ENCODE measurements at places on chromosomes 1 and 21. TPM values are rescaled to one million over a fixed set of nuclear protein-coding genes. Genes with fewer than 3 reads are reported as not detected.

- H3K27me3 ChIP-seq = peaks cover 18% of the 10 kb centered on the region
- DNase-seq = no peak
- H3K27ac ChIP-seq = no peak overlapping the region
- no peaks in the 10 kb centered on the region for H3K36me3 ChIP-seq
- no peaks in the 10 kb centered on the region for H3K4me1 ChIP-seq
Observed at GRCh38 chr1:117803318-117803717, 126.1 kb downstream of the GDAP2 start.

VANGL1 gene
- 4.2 TPM for total RNA-seq

ZNF695 gene
- 0.99 TPM for total RNA-seq

- H3K27me3 ChIP-seq = peaks cover 7% of the 10 kb centered on the region
- H3K27ac ChIP-seq = no peak overlapping the region
- peak; percentile 11 for DNase-seq
- peaks cover 10% of the 10 kb centered on the region for H3K4me1 ChIP-seq
- H3K36me3 ChIP-seq = no peaks in the 10 kb centered on the region
- H3K4me3 ChIP-seq = no peak overlapping the region
Observed at GRCh38 chr21:15560383-15561056, 169.3 kb upstream of the USP25 start.

DNA sequence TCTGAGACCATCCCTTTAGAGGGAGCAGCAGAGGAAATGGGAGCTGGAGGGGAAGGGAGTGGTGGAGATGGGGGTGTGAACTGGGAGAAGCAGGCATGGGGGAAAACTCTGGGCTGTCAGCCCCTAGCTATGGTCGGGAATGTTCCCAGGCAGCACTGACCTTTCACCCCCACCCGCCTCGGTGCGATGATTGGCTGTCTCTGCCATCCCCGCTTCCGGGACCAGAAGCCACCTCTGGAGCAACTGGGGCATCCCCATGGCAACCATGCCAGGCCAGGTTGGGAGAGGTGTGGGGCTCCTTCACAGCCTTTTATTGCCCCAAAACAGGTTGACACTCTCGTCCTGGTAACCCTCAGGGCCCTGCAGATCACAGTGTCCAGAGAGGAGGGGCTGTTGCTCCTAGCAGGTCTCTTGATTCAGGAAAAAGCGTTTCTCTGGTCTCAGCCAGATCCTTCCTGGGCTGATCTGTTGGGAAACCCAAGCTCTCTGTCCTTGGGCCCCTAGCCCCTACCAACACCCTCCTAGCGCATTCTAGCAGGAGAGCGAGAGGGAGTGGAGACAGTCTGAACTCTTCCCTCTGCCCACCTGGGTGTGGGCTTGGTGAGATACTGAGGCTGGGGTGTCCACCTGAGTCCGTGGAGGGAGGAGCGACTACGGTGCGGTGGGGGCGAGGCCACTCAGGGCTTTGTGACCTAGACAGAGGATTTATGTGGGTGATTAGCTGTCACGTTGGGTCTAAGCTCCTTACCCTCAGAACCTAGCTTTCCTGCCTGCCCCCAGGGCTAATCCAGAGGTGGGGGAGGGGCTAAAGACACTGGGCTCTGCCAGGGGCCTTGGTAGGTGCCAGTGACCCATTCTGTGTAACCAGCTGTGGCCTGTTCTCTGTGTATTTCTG lies 12.2 kb upstream of the SLC6A9 start:
- no peak overlapping the region for H3K27ac ChIP-seq
- DNase-seq = no peak
- H3K4me3 ChIP-seq = no peak overlapping the region
- H3K4me1 ChIP-seq = peaks cover 14% of the 10 kb centered on the region
- peaks cover 7% of the 10 kb centered on the region for H3K27me3 ChIP-seq

CASZ1 gene
- total RNA-seq = 5.5 TPM

- no peaks in the 10 kb centered on the region for H3K27me3 ChIP-seq
- peaks cover 64% of the 10 kb centered on the region for H3K4me1 ChIP-seq
- no peak for DNase-seq
Observed at GRCh38 chr1:64946916-64947315, 19.4 kb downstream of the JAK1 start.

SPRR4 gene
- not detected for total RNA-seq

DNA sequence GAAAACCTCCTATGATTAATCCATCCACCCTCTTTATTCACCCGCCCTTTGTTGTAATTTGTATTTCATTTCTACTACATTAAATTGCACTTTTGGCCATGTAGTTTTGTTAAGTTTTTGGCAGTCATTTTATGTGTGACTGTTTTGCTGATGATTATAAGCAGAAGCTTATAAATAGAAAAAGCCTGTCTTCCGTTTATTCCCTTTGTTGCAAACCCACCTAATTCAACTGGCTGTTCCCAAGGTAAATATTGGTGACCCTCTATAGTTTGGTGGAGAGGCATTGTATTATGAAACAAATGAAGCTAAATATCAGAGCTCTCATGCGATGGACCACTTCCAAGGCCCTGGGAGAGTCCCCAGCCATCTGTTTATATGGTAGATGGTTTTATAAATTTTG lies 36.7 kb upstream of the IGSF3 start:
- H3K36me3 ChIP-seq = no peaks in the 10 kb centered on the region
- H3K27me3 ChIP-seq = peaks cover 3% of the 10 kb centered on the region
- no peak for DNase-seq
- no peak overlapping the region for H3K27ac ChIP-seq

HEYL gene
- 0.19 TPM for total RNA-seq

ADGRB2 gene
- 1.7 TPM for total RNA-seq

DNA sequence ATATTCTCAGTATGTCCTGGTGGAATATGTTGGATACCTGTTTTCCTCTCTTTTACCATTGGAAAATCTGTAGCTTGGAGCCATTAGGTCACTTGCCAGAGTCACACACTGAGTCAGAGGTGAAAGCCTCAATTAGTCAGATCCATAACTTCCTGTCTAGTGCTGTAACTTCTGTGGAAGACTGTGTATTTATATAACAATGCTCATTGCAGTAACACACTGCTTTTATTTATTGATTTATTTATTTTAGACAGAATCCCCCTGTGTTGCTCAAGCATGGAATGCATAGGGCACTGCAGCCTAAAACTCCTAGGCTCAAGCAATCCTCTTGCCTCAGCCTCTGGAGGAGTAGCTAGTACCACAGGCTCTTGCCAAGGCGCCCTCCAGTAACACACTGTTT lies 1.3 kb upstream of the DOCK7 start:
- H3K36me3 ChIP-seq = peaks cover 2% of the 10 kb centered on the region
- peaks cover 33% of the 10 kb centered on the region for H3K4me1 ChIP-seq
- DNase-seq = no peak
- no peak overlapping the region for H3K4me3 ChIP-seq
- no peak overlapping the region for H3K27ac ChIP-seq

DNA sequence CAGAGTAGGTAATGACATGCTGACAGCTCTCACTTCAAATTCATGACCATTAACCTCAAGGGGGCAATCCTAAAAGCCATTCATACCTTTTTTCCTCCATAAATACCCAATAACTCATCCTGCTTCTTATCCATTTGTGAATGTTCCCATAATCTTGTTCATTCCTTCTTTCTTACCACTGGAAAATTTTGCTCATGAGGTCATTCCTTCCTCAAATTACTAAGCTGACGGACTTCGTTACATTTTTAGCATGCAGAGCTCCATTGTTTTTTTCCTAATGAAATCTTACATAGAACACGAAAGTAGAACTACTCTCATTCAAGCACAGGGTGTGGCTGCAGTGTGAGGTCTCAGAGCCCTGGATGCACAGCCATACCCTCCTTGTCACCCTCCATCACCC lies 276.5 kb upstream of the DPYD start:
- no peak overlapping the region for H3K27ac ChIP-seq
- DNase-seq = no peak
- no peaks in the 10 kb centered on the region for H3K36me3 ChIP-seq
- no peaks in the 10 kb centered on the region for H3K4me1 ChIP-seq
- H3K27me3 ChIP-seq = no peaks in the 10 kb centered on the region
- no peak overlapping the region for H3K4me3 ChIP-seq

DNA sequence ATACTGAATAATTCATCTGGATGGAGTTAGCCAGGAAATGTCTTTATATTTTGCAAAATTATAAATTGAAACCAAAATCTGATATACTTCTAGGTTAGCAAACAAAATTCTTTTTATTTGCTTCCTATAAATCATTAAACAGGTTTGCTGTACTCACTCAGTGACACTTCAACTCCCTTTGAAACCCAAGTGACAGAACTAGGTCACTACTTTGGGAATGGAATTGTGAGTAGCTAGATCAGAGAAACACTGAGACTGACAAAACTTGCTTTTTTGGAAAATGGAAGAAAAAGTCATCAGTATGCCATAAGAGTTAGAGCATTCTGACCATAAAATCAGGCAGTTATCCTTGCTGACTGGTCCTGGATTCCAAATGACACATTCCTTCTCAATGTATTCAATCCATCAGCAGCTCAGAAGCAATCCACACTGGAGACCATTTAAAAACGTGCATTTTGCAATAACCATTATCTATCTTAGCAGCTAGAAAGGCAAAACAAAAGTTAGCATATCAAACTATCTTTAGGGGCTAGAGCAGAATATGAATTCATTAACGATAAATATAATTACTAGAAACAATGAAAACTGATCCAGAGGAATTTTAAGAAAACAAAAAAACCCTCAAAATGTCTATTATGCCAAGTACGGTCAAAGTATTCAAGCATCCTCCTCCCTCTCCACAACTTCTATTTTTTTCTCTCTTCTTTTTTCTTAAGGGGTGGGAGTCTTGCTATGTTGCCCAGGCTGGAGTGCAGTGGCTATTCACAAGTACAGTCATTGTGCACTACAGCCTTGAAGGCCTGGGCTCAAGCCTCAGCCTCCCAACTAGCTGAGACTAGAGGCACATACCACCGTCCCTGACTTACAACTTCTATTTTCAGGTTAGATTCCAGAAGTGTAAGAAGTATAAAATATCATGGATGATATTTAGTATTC lies 60.1 kb downstream of the HNRNPR start:
- no peaks in the 10 kb centered on the region for H3K27me3 ChIP-seq
- H3K27ac ChIP-seq = no peak overlapping the region
- H3K36me3 ChIP-seq = peaks cover 10% of the 10 kb centered on the region
- no peak overlapping the region for H3K4me3 ChIP-seq
- no peak for DNase-seq

HCRTR1 gene
- total RNA-seq = not detected

- no peaks in the 10 kb centered on the region for H3K27me3 ChIP-seq
- H3K36me3 ChIP-seq = no peaks in the 10 kb centered on the region
- H3K27ac ChIP-seq = no peak overlapping the region
- no peaks in the 10 kb centered on the region for H3K4me1 ChIP-seq
- DNase-seq = no peak
Observed at GRCh38 chr21:27112186-27112585, 145.3 kb upstream of the ADAMTS5 start.

GRCh38 chr1:161033751-161034150 lies 5.0 kb downstream of the TSTD1 start:
- H3K27me3 ChIP-seq = no peaks in the 10 kb centered on the region
- no peak for DNase-seq
- peaks cover 32% of the 10 kb centered on the region for H3K4me1 ChIP-seq
- H3K36me3 ChIP-seq = peaks cover 8% of the 10 kb centered on the region
- H3K4me3 ChIP-seq = no peak overlapping the region

- no peak within 1 kb of the TSS for H3K27ac ChIP-seq
- H3K4me1 ChIP-seq = peaks cover 13% of the 10 kb centered on the region
- peak within 1 kb of the TSS; percentile 38 for H3K4me3 ChIP-seq
- DNase-seq = no peak
Observed at GRCh38 chr1:205455581-205456382, at the start of gene BLACAT1. Gene BLACAT1, minus strand, starts transcription at chr1:205456045.

CELA3B gene
- total RNA-seq = not detected

- peaks cover 52% of the 10 kb centered on the region for H3K36me3 ChIP-seq
- no peak for DNase-seq
- peak overlapping the region; percentile 80 for H3K4me3 ChIP-seq
- H3K4me1 ChIP-seq = peaks cover 62% of the 10 kb centered on the region
Observed at GRCh38 chr1:40981691-40982448, 2.4 kb downstream of the CTPS1 start.

- DNase-seq = no peak
- peaks cover 30% of the 10 kb centered on the region for H3K4me1 ChIP-seq
- no peaks in the 10 kb centered on the region for H3K27me3 ChIP-seq
- H3K27ac ChIP-seq = no peak overlapping the region
Observed at GRCh38 chr1:91594383-91595055, 93.9 kb downstream of the CDC7 start.

IKBKE gene
- 19.4 TPM for total RNA-seq

NUDT4B gene
- total RNA-seq = 0.53 TPM

URB2 gene
- total RNA-seq = 13.8 TPM

DNA sequence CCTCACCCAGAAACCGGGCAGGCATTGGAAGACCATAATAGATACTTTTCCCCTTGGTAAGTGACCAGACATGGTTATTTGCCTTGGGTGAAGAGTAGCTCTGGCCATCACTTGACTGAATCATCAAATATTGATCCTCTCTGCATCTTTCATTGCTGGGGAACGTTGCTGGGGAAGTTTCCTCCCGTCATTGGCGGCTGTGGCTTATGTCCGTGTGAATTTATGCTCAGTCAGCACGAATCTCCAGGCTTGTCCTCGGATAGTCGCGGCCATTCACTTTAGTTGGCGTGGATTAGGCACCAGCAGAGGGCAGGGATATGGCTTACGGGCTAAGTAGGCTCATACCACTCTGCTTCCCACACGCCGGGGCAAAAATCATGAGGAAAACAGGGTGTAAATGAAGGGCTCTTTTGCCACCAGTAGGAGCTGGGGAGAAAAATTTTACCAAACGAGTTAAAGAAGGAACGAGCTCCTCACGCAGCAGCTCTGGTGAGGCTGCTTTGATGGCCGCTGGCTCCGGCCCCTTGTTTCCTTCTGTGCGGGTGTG lies 473.4 kb downstream of the CAMTA1 start:
- no peak overlapping the region for H3K27ac ChIP-seq
- H3K4me1 ChIP-seq = no peaks in the 10 kb centered on the region
- H3K36me3 ChIP-seq = no peaks in the 10 kb centered on the region

GRCh38 chr1:177010211-177010825 lies 154.2 kb downstream of the ASTN1 start:
- H3K27me3 ChIP-seq = no peaks in the 10 kb centered on the region
- H3K4me1 ChIP-seq = no peaks in the 10 kb centered on the region
- no peak overlapping the region for H3K4me3 ChIP-seq
- no peaks in the 10 kb centered on the region for H3K36me3 ChIP-seq

KCNA10 gene
- total RNA-seq = not detected

GRCh38 chr1:222555992-222556615 lies 8.2 kb upstream of the HHIPL2 start:
- no peaks in the 10 kb centered on the region for H3K4me1 ChIP-seq
- no peak overlapping the region for H3K4me3 ChIP-seq
- DNase-seq = no peak
- H3K27me3 ChIP-seq = no peaks in the 10 kb centered on the region
- no peak overlapping the region for H3K27ac ChIP-seq

GRCh38 chr1:73781251-73781650 lies 416.7 kb downstream of the LRRIQ3 start:
- no peaks in the 10 kb centered on the region for H3K36me3 ChIP-seq
- H3K27me3 ChIP-seq = no peaks in the 10 kb centered on the region
- no peak for DNase-seq
- H3K4me1 ChIP-seq = no peaks in the 10 kb centered on the region
- no peak overlapping the region for H3K27ac ChIP-seq
- no peak overlapping the region for H3K4me3 ChIP-seq

GRCh38 chr21:33128538-33128937 lies 58.6 kb downstream of the OLIG1 start:
- H3K36me3 ChIP-seq = no peaks in the 10 kb centered on the region
- DNase-seq = no peak
- no peak overlapping the region for H3K4me3 ChIP-seq

CRP gene
- total RNA-seq = not detected

Measured in activated CD4-positive, alpha-beta memory T cell treated with anti-CD3 and anti-CD28 coated beads for 36 hours (primary cell).